Stimulated activated CD8-positive, alpha-beta memory T cell treated with anti-CD3 and anti-CD28 coated beads, Interleukin-4, amount 100 ng/mL, for 1 hour (primary cell): ENCODE measurements at places on chromosomes 2 and 18.

- DNase-seq = no peak
Measured at GRCh38 chr18:49726675-49726963, 86.7 kb downstream of the ACAA2 start.

DNA sequence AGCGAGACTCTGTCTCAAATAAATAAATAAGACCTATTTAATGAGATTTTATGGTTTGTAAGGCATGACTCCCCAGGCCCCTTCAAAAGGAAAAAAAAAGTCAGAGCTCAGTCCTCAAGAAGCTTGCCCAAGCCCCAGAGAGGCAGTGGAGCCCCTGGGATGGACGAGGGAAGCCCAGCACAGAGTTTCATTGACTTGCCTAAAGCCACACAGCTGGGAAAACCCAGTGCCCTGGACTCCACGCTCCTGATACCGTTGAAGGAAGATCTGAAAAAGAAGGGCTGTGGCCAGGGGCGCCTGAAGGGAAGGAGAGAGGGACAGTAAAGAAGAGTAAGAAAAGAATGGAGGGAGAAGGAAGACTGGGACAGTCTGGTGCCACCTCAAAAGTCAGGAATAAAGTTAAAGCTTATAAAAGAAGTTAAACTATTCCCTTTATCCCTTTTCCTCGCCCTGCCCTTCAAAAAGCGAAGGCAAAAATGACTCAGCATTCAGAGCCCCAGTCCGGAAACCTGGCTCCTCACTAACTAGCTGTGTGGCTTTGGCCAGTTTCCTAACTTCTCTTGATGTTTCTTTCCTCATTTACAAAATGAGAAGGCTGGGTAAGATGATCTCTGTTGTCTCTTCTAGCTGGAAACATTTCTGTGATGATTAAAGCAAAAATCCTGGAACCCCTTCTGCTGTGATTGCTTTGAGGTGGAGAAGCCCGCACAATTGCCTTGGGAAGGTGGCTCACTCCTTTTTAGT is 46.7 kb downstream of the LYPD1 start:
- no peak for DNase-seq

DNA sequence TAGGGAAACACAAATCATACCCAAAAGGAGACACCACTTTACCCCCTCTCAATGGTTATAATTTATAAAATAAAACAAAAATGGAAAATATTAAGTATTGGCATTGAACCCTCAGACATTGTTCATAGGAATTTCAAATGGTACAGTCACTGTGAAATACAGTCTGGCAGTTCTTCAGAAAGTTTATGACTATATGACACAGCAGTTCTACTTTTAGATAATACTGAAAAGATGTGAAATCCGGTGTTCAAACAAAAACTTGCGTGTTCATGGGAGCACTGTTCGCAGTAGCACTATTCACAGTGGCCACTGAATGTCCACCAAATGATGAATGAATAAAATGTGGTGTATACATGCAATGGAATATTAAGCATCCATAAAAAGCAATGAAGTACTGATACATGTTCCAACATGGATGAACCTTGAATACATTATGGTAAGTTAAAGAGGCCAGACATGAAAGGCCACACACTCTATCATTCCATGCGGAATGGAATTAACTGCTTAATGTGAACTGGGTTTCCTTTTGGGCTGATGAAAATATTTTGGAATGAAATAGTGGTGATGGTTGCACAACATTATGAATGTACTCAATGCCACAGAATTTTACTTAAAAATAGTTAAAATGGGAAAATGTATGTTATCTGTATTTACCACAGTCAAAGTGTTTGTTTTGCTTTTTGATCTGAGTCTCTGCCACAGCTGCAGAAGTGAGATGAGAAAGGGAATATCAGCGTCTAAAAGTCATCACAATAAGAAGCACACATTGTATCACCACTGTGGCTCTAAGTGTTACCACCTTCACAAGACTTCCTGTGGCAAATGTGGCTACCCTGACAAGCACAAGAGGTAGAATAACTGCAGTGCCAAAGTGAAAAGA is 864.6 kb downstream of the SUCLG1 start:
- DNase-seq = no peak

DNA sequence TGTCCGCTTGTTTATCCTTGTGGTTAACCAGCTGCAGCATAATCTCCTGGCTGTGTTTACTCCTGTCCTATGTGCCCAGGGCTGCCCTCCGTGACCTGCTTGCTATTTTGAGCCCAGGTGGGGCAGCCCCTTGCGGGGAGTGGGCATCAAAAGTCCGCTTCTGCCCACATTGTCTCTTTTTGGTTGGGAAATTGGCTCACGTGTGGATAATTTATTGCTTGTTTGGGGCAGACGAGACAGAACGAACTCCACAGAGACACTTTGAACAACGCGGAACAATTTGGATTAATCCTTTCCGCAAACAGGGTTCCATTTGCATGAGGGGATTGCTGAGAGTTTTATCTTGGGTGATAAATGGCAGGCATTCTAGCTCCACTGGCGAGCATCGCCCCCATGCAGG is 8.1 kb upstream of the CXCR4 start:
- no peak for DNase-seq

DNA sequence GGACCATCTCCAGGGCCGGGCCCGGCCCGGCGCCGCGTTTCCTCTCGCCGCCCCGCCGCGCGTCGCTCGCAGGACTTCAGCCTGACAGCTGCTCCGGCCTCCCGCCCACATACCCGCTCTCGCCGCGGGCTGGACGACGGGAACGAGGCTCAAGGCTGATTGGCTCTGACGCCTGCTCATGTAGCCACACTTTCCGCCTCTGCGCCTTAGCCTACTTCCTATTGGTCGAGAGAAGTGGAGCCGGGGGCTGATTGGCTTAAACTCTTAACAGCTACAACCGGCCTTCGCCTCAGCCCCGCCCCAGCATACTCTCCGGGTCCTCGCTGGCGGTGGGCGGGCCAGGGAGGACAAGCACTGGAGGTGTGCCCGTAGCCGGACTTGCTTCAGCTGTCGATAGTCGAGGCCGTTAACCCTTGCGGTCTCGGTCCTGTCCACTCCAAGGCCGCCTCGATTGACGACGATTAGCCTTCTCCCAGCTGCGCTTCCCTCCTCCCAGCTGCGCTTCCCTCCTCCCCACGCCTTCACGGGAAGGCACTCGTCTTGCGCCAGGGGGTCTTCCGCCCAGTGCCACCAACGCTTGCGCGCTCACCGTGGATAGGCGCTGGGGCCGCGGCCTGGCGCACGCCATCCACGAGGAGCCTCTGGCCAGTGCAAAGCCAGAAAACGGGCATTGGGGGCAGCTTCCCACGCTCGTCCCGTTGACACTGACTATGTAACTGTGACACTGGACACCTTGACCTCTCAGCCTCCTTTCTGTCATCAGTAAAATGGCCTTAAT is at the start of gene PRADC1:
Gene PRADC1 (minus strand): TSS at position 86 of the 778 bp plus-strand sequence. CDS start 79 bp downstream, at position 7.
- peak; percentile 90 for DNase-seq

- peak; percentile 51 for DNase-seq
Measured at GRCh38 chr2:113248997-113249770, 29.5 kb downstream of the PAX8 start.

DNA sequence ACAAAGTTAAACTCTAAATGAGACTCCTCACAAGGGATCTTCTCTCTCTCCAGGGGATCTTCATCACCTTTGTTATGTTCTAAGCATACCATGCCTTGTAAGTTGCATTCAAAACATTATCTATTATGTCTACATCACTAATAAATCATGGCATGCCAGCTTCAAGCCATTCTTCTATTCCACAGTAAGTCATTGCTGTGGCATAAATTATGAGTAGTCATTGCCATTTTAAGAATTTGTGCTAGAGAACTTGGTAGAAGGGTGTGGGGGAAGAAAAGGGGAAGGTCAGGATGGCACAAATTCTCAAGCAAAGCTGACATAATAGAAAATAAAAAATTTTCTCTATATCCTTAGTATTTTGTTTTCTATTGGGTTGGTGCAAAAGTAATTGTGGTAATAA is 33.5 kb downstream of the BARD1 start:
- DNase-seq = no peak

- DNase-seq = no peak
Measured at GRCh38 chr2:152078023-152078422, 20.8 kb downstream of the CACNB4 start.

GRCh38 chr2:2926009-2926857 is 451.4 kb downstream of the EIPR1 start:
- no peak for DNase-seq

DNA sequence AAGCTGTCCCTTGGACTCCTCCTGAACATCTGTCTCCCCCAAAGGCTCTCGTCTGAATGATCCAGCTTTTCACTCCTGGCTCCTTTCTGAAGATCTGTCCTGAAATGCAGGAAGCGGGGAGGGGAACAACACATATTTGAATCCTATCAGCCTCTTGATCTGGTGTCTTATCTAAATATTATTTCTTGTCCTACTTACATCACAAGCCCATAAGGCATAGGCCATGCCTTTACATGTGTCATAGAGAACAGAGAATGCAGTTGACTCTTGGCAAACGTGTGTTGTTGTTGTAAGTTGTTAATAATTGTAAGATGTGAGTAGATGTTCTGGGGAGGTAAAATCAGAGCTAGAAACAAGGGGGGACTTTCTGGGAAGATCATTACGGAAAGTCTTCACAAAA is 57.4 kb downstream of the GATA6 start:
- no peak for DNase-seq

- DNase-seq = no peak
Measured at GRCh38 chr2:20465716-20466394, 19.0 kb downstream of the RHOB start.

- no peak for DNase-seq
Measured at GRCh38 chr18:44848644-44849335, 168.1 kb downstream of the SETBP1 start.

DNA sequence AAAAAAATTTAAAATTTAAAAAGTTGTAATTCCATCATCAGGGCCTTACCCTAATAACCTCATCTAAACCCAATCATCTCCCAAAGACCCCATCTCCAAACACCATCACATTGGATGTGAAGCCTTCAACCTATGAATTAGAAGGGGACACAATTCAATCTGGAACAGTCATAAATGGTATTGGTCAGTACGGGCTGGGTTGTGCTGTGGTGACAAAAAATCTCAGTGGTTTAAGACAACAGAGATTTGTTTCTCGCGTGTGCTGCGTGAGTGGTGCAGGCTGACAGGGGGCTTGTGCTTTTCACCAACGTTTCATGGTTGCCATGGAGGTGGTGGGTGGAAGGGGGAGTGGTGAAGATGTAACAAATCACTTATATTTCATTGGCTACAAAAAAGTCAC is 174.5 kb downstream of the INHBB start:
- no peak for DNase-seq

GRCh38 chr2:190396271-190396670 is 11.9 kb upstream of the MFSD6 start:
- no peak for DNase-seq

GRCh38 chr2:70712916-70713315 is 55.1 kb downstream of the ADD2 start:
- no peak for DNase-seq

- DNase-seq = no peak
Measured at GRCh38 chr18:23391156-23391555, 61.9 kb upstream of the RIOK3 start.

DNA sequence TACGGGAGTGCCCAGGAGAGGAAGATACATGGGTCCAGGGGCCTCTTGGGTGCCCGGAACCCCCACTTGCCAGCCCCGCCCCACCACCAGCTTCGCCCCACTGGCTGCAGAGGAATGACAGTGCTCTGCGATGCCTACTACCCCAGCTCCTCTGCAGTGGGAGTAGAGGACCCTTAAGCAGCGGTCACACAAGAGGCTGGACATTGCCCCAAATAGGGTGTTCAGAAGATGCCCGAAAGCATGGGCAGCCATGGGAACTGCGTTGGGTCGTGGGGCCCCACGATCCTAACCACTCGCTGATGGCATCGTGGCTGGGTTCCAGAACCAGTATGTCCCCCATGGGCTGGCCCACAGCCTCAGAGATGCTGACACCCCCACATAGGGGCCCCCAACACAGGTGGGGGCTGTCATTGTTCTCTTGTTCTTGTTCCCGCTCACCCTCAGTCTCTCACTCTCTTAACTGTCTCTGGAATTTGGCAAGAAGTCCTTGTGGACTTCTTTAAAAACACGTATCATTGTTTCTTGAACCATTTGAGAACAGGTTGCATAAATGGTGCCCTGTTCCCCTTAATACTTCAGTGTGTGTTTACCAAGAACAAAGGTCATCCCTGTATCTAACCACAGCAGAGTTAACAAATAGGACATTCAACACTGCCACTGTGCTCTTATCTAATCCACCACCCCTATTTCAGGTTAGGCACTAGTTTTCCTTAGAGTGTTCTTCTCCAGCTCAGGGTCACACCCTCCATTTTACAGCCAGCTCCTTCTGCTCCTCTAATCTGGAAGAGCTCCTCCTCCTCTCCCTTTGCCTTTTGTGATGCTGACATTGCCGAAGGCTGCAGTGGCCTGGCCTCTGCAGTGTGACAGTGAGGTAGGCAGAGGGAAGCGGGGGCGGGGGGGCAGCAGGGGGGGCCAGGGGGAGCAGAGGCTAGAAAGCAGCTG is 76.3 kb downstream of the STPG4 start:
- DNase-seq = no peak

GRCh38 chr2:46913471-46914381 is 1.9 kb downstream of the MCFD2 start:
- DNase-seq = no peak

GRCh38 chr2:70095720-70096670 is 8.7 kb downstream of the PCBP1 start:
- DNase-seq = no peak

GRCh38 chr2:145185696-145186095 is 665.8 kb upstream of the ZEB2 start:
- no peak for DNase-seq

DNA sequence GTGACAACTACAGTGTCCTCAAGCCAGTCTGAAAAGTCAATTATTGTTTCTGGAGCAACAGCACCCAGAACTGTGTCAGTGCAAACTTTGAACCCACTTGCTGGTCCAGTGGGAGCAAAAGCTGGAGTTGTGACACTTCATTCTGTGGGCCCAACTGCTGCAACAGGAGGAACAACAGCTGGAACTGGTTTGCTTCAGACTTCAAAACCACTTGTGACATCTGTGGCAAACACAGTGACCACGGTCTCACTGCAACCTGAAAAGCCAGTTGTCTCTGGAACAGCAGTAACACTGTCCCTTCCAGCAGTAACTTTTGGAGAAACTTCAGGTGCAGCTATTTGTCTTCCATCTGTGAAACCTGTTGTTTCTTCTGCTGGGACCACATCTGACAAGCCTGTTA is 59.8 kb downstream of the TAF4B start:
- no peak for DNase-seq

DNA sequence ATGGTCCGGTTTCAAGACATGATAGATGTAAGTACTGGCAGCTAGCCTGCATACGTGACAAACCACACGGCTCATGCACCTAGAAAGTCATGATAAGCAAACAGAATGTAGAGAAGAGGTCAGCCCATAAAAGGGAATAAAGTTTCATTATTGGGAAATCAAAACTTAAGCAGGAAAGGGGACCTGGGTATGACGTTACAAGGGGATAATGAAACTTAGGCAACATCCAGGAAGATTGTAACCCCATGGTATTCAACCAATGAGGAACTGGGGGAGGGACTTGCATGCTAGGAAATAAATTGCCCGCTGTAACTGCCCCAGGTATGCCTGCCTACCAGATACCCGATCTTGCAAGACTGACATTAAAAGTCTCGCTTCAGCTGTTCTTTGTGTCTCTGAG is 1679.0 kb downstream of the SUCLG1 start:
- no peak for DNase-seq

- no peak for DNase-seq
Measured at GRCh38 chr2:5412001-5412400, 280.2 kb upstream of the SOX11 start.

GRCh38 chr2:240839152-240840143 is 19.4 kb upstream of the KIF1A start:
- DNase-seq = no peak

- DNase-seq = no peak
Measured at GRCh38 chr18:72530622-72531021, 13.5 kb downstream of the CBLN2 start.

GRCh38 chr18:36830158-36830495 is 1.2 kb downstream of the KIAA1328 start:
- no peak for DNase-seq
